ENCODE measurements at places on chromosomes 2 and 18.

DNA sequence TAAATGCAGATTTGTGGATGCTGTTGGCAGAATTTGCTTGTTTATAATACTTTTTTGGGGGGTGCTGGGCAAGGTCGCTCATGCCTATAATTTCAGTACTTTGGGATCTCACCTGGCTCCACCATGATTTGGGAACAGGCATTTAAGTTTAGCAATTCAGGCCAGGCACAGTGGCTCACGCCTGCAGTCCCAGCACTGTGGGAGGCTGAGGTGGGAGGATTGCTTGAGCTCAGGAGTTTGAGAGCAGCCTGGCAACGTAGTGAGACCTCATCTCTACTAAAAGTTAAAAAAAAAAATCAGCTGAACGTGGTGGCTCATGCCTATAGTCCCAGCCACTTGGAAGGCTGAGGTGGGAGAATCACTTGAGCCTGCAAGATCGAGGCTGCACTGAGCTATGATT, 20.7 kb downstream of the TANC1 start:
- no peak for DNase-seq

- no peak for DNase-seq
These were observed 1.8 kb upstream of the FRZB start for GRCh38 chr2:182868054-182868796.

DNA sequence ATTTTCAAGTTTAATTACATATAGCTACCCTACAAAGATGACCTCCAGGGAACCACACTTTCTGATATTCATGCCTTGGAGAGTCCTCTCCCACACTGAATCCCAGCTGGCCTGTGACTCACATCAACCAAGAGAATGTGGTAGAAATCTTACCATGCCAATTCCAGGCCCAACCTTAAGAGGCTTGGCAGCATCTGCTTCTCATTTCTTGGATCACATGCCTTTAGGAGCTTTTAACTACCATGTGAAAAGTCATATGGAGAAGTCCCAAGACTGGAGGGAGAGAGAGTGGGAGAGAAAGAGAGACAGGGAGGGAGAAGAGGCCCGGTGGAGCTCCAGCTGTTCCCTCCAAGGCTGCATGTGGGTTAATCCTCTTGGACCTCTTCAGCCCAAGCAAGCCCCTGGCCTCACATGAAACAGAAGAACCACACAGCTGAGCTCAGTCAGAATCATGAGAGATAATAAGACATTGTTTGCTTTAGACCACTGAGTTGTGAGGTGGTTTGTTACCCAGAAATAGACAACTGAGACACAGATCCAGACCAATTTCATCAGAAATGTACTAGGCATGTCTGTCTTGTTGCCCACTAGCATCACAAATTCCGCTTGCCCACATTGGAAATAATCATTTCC, 190.7 kb downstream of the MTCL1 start:
- DNase-seq = no peak

DNA sequence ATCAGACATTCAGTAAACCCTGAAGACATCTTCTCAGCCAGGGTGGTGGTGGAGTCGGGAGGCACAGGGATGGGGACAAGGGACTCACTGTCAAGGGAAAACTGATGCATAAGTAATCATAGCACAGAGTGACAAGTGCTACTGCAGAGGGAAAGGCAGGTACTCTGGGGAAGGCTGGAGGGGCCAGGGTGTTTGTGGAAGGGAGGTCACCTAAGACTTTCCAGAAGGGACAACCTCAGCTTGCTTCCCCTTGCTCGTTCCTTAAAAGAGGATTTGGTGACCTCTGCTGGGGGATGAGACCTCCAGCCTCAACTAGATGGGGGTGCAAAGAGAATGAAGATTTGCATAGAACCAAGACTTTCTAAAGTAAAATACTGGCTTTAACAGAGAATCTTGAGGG, 99.5 kb downstream of the SLC4A3 start:
- no peak for DNase-seq

DNA sequence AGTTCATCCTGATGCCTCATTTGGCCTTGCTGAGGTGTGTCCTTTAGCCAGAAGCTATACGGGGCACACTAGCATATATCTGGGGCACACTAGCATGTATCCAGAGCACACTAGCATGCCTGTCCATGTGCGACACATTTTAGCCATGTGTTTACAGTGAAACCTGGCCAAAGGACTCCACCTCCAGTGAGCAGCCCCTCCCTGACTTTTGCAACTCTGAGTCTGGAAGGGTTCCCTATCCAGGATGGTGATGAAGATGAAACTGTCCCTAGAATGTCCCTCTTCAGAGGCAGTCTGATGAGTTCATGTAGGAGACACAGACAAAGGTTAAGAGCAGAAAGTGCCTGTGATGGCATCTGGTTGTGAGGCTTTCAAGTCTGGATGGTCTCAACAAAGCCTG, 61.4 kb upstream of the LGALSL start:
- no peak for DNase-seq

GRCh38 chr2:159249990-159250715, 36.4 kb downstream of the WDSUB1 start:
- peak; percentile 43 for DNase-seq

DNA sequence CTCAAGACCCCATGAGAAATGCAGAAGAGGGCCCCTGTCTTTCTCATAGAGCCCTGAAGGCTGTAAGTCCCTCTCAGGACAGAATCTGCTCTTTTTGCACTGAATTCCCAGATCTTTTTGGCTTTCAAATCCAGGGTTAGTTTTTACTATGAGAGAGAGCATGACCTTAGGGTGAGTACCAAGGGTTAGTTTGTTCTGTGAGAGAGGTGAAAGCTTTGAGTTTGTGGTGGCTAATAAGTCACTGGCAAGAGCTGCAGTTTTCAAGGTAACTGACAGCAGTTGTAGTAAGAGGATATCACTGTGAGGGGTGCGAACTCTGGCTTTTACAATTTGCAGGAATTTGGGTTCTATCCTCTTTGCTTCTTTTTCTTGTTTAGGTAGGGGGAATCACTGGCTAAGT, 248.4 kb upstream of the KCNH7 start:
- no peak for DNase-seq

DNA sequence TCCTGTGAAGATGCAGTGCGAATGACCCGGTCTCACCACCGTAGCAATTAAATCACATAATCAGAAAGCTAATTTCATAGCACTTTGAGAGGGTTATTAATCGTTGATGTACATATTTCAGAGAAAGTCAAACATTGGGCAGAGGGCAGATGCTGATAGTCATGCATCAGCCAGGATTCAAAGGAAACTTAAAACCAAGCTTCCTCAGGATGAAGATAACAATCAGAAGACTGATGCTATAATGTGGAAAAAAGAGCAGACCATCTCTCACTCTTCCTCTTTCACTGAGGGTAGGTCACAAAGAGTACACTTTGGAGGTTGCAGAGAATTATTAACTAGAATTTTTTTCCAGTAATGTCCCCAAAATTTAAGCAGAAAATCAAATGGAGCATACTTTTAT, 1027.7 kb upstream of the ZEB2 start:
- DNase-seq = no peak

- DNase-seq = no peak
These were observed 125.5 kb downstream of the ANKRD44 start for GRCh38 chr2:197184959-197185586.

GRCh38 chr2:203804070-203804469, 63.5 kb upstream of the CTLA4 start:
- DNase-seq = no peak

GRCh38 chr2:137521653-137522619, 442.3 kb upstream of the HNMT start:
- no peak for DNase-seq

DNA sequence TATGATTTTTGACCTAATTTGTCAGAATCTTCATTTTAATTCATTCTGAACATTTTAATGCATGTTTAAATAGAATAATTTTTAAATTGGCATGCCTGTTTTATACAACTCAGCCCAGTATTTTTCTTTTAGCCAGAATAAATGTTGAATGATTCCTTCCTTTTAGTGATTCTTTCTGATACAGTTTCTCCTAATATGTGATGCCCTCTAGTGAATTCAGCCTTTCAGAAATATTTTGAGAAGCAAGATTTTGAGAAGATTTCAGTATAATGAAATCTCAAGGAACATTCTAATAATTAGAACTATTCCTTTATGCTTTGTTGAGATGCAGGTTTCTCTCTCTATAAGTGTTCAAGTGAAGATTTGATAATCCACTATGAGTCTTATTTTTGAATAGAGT, 28.5 kb downstream of the LCLAT1 start:
- no peak for DNase-seq

GRCh38 chr2:232951891-232952290, 61.2 kb downstream of the NGEF start:
- DNase-seq = no peak

- DNase-seq = no peak
These were observed 15.4 kb downstream of the HK2 start for GRCh38 chr2:74849228-74849892.

- no peak for DNase-seq
These were observed 28.9 kb downstream of the ADI1 start for GRCh38 chr2:3490191-3491170.

DNA sequence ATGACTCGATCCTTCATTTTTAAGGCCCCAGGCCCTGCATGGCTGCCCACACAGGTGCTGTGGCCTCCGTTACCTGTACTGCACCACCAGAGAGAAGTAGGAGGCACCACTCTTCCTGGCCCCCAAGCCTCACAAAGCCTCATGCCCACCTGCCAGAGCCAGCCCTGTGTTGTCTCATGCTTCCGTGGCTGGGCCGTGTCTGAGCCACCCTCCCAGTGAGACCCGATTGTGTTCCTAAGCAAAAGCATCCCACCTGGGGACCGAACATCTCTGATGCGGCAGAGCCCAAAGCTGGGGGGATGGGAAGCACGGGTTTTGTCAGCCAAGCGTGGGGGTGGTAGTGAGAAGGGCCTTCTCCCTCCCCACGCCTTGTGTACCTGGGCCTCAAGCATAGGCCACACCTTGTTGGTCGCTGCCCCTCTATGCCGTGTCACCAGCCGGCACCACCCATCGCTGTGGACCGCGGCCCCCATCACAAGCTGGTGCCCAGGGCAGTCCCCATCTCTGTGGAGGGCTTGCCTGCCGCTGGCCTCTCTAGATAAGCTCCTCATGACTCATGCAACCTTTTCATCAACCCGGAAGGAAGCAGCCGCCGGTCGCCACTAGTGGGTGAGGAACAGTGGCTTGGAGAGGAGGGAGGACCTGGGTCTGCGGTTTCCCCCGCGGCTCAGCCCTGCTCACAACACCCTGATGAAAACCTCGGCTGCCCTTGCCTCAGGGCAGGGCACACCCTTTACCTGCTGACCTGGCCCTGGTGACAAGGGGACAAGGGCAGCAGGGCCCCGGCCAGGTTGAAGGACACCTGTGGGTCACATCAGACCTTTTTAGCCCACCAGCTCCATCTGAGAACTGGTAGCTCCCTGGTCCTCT, 2.7 kb upstream of the RNPEPL1 start:
- peak; percentile 29 for DNase-seq

DNA sequence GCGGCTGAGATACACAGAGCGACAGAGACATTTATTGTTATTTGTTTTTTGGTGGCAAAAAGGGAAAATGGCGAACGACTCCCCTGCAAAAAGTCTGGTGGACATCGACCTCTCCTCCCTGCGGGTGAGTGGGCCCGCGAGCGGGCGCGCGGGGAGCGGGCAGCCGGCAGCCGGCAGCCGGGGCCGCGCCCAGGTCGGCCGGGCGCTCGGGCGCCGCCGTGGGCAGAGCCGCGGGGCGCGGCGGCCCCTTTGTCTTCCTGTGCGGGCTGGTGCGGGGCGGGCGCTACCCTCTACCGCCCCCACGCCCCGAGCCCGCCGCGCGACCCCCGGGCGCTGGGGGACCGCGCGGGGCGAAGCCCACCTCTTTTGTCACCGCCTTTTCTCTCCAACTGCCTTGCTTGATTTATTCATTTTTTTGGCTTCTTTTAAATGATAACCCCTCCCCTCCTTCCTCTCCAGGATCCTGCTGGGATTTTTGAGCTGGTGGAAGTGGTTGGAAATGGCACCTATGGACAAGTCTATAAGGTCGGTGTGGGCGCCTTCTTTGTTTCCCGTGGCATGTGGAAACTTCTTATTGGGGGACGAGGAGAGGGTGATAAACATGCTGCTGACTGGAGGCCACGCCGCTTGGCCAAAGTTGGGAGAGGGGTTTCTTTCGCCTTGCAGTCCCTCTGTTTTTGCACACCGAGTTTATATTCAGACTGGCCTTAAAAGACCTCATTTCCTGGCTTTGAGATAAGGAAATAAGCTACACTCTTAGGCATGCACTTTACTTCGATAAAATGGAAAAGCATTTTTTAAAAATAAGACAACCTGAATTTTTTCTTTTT, 722 bp downstream of the MAP4K4 start:
- no peak for DNase-seq

DNA sequence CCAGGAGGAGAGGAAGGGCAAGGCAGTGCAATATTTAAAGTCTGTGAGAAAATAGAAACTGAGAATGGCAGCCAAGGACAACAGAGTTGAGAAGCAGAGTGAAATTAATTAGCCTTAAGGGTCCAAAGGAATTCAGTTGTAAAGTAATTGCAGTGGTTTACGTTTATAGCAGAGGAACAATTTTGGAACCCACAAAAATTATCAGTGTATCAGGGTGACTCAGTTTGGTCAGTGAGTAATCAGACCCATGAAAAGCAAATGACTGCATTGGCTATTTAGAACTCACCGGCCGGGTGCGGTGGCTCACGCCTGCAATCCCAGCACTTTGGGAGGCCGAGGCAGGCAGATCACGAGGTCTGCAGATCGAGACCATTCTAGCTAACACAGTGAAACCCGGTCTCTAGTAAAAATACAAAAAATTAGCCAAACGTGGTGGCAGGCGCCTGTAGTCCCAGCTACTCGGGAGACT, 245.8 kb upstream of the SLC39A10 start:
- DNase-seq = no peak

GRCh38 chr2:176076796-176077195, 7.0 kb downstream of the EVX2 start:
- no peak for DNase-seq

- no peak for DNase-seq
These were observed 11.9 kb downstream of the CIB4 start for GRCh38 chr2:26629346-26629630.

DNA sequence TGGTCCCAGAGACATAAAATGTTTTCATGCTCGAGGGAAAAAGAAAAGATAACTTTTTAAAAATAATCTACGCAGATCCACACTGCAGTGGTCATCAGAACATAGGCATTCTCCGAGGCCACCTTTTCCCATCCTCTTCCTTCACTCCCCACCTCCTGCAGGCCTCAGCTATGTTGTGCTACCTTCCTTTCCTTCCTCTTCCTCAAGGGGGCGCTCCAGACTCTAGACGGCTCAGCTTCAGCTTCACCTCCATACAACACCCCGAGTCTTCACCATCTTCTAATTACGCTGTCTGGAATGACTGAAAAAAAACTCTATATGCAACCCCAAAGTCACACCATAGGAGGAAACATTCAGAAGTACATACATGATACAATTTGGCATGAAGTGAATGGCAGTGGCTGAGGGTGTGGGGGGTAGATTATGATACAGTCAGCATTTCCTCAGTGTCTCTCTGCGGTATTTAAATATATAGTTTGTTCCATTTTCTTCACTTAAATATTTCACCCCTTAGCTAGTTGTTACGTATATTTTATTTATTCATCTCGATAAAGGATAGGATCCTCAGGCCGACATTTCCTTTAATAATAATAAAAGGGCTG, 583.6 kb downstream of the IRS1 start:
- DNase-seq = peak; percentile 7

- no peak for DNase-seq
These were observed 10.5 kb upstream of the XRCC5 start for GRCh38 chr2:216098421-216099334.

- DNase-seq = no peak
These were observed 150.7 kb downstream of the GALNT14 start for GRCh38 chr2:30987566-30987965.

- DNase-seq = no peak
These were observed 242.0 kb downstream of the TWIST2 start for GRCh38 chr2:239089884-239090283.
